A549 treated with Mapracorat at 1 μM for 4 hours (cell line): ENCODE measurements at places on chromosomes 3 and 15. TPM values are rescaled to one million over a fixed set of nuclear protein-coding genes. Genes with fewer than 3 reads are reported as not detected.

Gene LYZL4
- total RNA-seq: not detected in 5 replicates

Gene ST8SIA2
- total RNA-seq: 0.23 to 0.63 TPM (median 0.35 TPM) in 5 replicates

Gene ACP3
- total RNA-seq: 0.07 to 0.08 TPM in 2 of 5 replicates, not detected in the others

Gene PLA2G4D
- not detected in 5 replicates for total RNA-seq

Gene DYNLT2B
- total RNA-seq: 21.1 to 27.5 TPM (median 23.6 TPM) in 5 replicates

Gene KNL1
- 5.3 to 7.2 TPM (median 6.8 TPM) in 5 replicates for total RNA-seq

Gene MOBP
- total RNA-seq: 0.04 to 0.16 TPM (median 0.07 TPM) in 5 replicates

Gene NANOGP8
- not detected in 5 replicates for total RNA-seq

Gene KLHL40
- total RNA-seq: not detected in 5 replicates

Gene ACTC1
- 0.17 to 0.50 TPM (median 0.20 TPM) in 5 replicates for total RNA-seq

Gene ZMYND10
- 1.1 to 1.3 TPM (median 1.2 TPM) in 5 replicates for total RNA-seq
